Lower lobe of right lung (tissue), 2 donors: ENCODE measurements at places on chromosomes 11 and 22.

DNA sequence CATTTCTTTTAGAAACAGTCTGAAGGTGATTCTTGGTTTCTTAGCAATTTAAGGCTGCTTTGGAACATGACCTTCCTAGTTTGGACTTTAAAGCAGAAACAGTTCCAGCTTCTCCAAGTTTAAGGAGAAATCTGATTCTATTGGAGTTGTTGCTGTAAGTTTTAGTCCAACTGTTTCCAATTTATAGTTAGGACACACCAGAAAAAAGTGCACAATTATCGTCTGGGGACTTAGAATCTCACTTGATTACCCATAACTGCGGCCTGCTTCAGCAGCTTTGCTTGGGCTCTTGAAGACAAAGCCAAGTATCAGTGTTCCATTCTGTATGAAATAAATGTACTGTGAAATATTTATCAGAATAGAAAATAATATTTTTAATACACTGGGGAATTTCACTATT, 246.6 kb downstream of the TMEM135 start:
- no peak for DNase-seq

- no peak for DNase-seq
Observed at GRCh38 chr11:44029977-44030911, 17.5 kb upstream of the ACCSL start.

GRCh38 chr11:84626256-84626655, 1000.9 kb downstream of the DLG2 start:
- DNase-seq, result no peak

GRCh38 chr22:30615543-30615954, 8.6 kb downstream of the TCN2 start:
- DNase-seq, result peak; percentile 56

DNA sequence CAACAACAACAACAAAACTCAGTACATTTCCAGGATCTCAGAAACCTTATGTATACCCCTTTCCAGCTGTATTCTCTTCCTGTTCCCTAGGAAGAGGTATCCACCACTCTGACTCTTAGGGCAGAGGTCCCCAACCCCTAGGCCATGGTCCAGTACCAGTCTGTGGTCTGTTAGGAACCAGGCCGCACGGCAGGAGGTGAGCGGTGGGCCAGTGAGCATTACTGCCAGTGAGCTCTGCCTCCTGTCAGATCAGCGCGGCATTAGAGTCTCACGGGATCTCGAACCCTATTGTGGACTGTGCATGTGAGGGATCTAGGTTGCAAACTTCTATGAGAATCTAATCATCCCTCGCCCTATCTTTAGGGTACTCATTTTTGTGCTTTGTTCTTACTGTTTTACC, 43.9 kb upstream of the LMO1 start:
- no peak for DNase-seq

GRCh38 chr11:111177037-111177871, 68.3 kb upstream of the POU2AF2 start:
- DNase-seq, result no peak

DNA sequence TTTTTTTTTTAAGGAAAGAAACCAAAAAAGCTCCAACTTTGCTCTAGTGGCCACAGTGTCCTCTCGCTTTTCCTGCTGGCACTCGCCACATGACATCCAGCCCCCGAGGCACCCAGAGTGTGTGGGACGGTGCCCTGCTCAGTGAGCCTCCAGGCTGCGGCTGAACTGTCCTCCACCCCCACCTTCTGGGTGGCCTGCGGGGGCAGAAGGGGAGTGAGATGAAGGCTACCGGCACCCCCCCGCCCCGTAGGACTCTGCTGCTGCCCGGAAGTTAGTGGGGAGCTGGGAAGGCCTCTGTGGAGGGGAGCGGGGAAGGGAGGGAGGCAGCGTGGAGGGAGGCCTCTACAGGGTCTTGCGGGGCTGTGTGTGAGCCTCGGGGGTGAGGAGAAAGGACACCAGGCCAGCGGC, 264.4 kb downstream of the CTTN start:
- no peak for DNase-seq

DNA sequence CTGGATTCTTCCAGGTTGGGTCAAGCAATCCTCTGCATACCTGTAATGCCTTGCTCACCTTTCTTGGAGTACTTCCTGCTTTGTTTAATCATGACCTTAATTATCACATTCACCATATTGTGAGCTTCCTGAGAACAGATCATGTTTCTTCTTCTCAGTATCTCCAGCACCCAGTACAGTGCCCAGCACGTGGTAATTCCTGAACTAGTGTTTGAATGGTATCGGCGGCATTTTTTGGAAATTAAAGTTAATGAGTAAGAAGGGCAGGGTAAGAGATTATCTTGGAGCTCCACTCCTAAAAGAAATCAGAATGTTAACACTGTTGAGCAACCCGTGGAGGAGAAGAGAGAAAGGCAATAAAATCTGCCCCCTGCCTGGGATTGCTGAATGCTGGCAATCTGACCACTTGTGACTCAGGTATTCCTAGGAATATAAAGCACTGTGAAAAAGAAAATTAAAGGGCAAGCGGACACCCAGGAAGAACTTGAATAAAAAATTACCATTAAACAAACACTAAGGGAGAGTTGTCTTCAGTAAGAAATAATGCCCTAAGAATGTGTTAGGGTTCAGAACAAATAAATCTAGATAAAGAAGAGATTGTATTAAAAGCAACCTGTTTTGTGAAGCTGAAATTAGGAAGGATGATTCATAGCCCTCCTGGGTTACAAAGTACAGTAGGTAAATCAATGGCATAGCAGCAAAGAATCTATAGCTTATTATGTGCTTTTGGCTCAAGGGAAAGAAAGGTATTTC, 92.9 kb downstream of the PDHX start:
- DNase-seq, result no peak

- peak; percentile 93 for DNase-seq
Observed at GRCh38 chr11:2305140-2305778, 3.4 kb downstream of the TSPAN32 start.
